ENCODE measurements at places on chromosomes 7 and 10.

DNA sequence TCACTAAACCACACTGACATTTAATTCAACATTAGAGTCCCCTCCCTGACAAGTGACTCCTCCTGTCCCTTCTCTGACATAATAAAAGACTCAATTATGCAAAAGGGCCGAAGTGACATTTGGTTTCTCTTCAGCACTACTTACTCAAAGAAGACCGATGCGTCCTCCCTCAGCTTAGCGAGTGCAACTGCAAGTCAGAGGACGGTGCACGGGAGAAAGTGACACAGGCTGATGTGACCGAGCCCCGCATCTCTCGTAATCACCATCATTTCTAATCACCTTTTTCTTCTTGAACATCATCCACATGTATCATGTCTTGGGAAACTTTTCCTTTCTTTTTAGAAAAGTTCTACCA, 155.7 kb downstream of the TCERG1L start:
- no peak for DNase-seq

GRCh38 chr10:88114368-88114767, 250.9 kb downstream of the PTEN start:
- DNase-seq = peak; percentile 81

DNA sequence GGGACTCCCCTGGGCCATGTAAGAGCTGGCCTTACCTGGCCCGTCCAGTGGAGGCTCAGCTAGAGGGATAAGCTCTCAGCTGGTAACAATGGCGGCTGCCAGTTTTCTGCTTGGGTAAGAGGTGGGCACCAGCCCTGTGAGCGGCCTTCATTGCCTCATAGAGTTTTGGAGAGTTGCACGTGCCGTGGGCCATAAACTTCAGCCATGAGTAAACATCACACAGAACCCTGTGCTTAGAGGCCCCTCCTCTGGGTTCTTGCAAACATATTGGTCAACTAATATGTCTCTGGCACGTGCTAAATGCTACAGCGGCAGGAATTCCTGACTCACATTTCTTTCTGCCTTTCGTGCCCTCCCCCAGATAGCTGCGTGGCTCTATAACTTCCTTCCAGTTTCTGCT, 103.9 kb upstream of the LEP start:
- peak; percentile 53 for DNase-seq

DNA sequence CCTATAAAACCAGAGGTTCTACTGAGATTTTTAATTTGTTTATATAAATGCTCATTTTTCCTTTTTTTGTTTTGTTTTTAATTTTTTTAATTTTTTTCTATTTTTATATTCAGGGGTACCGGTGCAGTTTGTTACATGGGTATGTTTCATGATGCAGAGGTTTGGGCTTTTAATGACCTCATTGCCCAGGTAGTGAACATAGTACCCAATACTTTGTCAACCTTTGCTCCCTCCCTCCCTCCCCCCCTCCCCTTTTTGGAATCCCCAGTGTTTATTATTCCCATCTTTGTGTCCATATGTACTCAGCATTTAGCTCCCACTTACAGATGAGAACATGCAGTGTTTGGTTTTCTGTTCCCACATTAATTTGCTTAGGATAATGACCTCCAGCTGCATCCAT, 94.4 kb upstream of the NEBL start:
- DNase-seq = no peak

DNA sequence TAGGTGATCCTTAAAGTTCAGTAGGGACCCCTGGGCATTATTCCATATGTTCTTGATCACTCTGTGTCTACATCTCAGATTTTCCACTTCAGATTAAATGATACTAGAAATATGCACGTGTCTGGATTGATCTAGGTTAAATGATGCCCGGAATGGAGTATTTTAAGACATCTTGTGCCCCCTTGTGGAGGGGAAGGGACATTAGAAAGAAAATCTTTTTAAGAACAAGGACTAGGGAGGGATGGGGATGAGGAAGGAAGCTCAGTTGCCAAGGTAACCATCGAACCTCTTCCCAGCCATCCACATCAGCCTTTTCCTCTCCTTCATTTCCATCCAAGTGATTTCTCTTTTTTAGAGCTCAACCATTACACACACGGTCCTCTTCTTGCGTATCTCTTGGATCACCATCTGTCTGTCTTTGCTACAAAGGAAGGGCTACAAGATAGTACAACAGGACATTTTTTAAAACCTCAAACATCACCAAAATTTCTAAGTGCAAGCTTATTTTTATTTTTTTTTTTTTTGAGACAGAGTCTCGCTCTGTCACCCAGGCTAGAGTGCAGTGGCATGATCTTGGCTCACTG, 40.5 kb downstream of the PRSS2 start:
- peak; percentile 72 for DNase-seq

DNA sequence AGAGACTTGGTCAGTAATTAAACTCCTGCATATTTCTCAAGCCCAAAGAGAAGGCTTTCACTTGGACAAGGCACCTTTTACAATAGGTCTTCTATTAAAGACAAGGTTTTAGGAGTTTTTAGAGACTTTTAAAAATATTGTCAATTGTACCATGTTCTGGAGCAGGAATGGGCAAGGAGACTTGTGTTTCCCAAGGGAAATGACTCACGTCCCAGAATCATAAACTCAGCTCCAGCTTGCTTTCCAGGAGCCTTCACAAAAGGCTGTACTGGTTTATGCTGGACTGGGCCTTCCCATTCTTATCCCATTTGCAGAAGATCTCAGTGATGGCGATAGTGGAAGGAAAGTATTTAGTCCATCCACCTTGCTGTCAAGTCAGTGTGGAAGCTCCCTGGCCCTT, 7.8 kb upstream of the GLI3 start:
- DNase-seq = peak; percentile 92
